Activated CD4-positive, alpha-beta T cell treated with anti-CD3 and anti-CD28 coated beads, Interleukin-2, amount 10 ng/mL, durations not matched to agents 24 days and 14 days (primary cell): ENCODE measurements at places on chromosomes 11 and 22.

DNA sequence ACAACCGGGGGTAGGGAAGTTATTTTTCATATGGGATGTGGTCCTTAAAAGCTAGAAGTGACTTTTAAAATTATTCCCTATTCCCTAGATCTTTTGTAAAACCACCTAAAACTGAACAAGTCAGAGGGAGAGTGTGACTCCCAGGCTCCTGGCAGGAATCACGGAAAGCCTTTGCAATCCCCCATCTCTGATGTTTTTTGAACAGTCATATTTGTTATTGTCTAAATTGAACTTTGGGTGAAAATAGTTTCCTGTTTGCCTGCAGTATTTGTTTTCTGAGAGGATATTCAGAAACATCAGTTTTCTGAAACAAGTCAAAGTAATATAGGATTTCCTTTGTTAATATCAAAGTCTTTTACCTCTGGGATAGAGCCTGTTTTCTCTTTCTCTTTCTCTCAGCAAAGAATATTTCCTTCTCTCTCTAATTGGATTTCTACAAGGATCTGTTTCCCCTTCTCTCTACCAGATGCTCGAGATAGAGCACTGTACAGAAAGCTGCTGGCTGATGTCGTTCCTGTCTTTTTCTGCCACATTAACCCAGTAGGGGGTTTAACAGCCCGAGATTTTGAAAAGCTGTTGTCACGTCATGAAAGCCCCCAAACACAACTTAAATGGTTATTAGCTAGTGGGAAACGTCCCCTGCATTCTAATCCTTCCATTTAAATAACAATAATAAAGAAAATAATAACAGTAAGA is 132.2 kb upstream of the PITPNB start:
- no peak for DNase-seq

- DNase-seq, result no peak
Observed at GRCh38 chr22:49268924-49269323, 558.7 kb downstream of the BRD1 start.

- no peak for DNase-seq
Observed at GRCh38 chr11:71465054-71465453, 12.1 kb downstream of the NADSYN1 start.

DNA sequence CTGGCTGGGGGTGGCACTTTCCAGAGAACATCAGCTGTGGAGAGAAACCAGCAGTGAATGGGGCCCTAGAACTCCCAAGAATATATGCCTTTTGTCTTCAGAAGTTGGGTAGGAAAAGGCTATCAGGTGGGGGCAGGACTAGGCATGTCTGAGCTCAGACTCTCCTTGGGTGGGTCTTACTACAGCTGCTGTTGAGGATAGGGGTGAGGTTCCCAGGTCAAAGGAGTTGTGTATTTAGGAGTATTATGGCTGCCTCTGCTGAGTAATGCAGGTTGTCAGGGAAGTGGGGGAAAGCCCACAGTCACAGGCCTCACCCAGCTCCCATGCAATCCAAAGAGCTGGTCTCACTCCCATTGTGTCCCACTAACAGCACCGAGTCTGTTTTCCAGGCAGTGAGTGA is 26.1 kb downstream of the SLC22A9 start:
- no peak for DNase-seq

DNA sequence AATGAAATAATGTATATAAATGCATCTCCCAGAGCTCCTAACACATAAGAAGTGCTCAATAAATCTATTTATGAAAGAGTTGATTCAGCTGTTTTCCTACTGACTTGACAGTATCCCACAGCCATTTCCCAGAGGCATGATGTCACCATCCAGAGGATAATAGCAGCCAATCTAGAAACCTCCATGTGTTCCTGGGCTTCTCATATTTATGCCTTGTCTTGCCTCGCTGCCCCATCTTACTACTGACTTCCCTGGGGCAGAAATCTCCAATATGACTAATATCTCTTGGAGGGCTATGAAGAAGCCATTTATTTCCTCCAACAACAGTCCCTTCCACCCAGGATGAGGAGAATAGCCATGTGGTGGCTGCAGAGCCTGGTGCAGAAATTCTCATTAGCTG is 115.4 kb upstream of the NAV2 start:
- no peak for DNase-seq

DNA sequence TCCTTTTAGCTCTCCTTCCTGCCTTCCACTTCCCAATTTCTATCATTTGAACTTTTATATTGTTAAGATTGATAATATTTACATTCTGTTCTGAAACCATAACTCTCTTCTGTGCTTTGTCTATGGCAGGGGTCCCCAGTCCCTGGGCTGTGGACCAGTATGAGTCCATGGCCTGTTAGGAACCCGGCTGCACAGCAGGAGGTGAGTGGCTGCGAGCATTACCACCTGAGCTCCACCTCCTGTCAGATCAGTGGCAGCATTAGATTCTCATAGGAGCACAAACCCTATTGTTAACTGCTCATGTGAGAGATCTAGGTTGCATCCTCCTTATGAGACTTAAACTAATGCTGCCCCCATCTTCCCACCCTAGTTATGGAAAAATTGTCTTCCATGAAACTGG is 48.4 kb upstream of the HEPHL1 start:
- no peak for DNase-seq

GRCh38 chr11:121437018-121437685 is 15.0 kb upstream of the SORL1 start:
- DNase-seq, result no peak
